Bronchial smooth muscle cell (primary cell): ENCODE measurements at places on chromosomes 7 and 10. TPM values are rescaled to one million over a fixed set of nuclear protein-coding genes. Genes with fewer than 3 reads are reported as not detected.

Gene HSPA14
- 7.1 and 13.1 TPM in 2 replicates for total RNA-seq

Gene CHAT
- total RNA-seq: not detected in 2 replicates

Gene CYP2C9
- not detected in 2 replicates for total RNA-seq

Gene ACSL5
- total RNA-seq: 3.3 and 4.4 TPM in 2 replicates

Gene CPA5
- total RNA-seq: under 0.01 TPM in 1 of 2 replicates, not detected in the other

Gene CRPPA
- 0.60 and 0.95 TPM in 2 replicates for total RNA-seq

Gene GIMAP7
- total RNA-seq: not detected in 2 replicates

Gene C10orf67
- under 0.01 TPM in 1 of 2 replicates, not detected in the other for total RNA-seq
